ENCODE measurements at places on chromosomes 6 and 20.

DNA sequence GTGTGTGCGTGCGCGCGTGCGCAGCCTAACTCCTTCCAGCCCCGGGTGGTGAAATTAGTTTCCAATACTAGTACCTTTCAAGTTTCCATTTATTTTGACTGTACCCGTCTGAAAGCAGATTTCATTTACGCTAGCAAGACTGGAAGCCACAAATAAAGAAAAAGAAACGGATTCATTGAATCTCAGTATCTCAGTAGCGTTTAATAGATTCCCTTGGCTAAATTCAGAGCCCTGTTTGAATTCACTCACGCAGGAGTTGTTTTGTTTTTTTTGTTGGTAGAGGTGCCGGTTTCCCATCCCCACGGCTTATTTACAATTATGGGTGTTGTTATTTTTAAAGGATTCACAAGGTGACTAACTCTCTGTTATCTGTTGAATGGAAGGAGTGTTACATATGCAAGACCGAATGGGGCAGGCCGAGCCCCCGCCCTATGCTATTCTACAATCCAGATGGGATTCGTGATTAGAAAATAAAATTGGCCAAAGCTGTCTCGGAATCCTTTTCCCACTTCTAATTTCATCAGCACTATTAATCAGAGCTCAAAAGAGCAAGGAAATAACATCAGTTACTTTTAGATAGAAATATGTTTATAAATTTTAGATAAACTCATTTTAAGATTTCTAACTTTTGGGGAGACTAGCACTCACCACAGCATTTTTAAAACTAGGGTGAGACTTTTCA is 2.3 kb upstream of the INSM1 start:
- H3K27ac ChIP-seq = peak overlapping the region; percentile 73
- peaks cover 13% of the 10 kb centered on the region for H3K36me3 ChIP-seq
- H3K27me3 ChIP-seq = peaks cover 57% of the 10 kb centered on the region
- DNase-seq = no peak
- peaks cover 28% of the 10 kb centered on the region for H3K4me1 ChIP-seq
- peak overlapping the region; percentile 9 for H3K4me3 ChIP-seq

DNA sequence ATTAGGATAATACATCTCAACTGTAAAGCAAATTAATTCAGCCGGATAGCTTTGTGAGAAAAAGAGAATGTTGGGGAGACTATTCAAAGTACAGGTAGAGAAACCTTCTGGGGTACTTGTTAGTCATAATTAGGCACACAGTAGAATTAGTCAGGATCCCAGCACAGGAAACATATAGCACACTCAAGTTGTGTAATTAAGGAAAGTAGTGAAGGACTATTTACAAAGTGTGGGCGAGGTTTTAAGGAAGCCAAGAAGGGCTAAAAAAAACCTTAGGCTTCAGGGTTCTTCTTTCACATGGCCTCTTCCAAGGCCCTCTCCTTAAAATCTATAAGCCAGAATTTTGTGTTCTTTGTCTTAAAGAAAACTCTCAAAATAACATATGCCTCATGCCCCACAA is 126.7 kb downstream of the RTN4IP1 start:
- H3K4me3 ChIP-seq = no peak overlapping the region
- H3K27me3 ChIP-seq = peaks cover 11% of the 10 kb centered on the region
- DNase-seq = no peak
- H3K27ac ChIP-seq = no peak overlapping the region
- H3K36me3 ChIP-seq = no peaks in the 10 kb centered on the region
- H3K4me1 ChIP-seq = peaks cover 2% of the 10 kb centered on the region

DNA sequence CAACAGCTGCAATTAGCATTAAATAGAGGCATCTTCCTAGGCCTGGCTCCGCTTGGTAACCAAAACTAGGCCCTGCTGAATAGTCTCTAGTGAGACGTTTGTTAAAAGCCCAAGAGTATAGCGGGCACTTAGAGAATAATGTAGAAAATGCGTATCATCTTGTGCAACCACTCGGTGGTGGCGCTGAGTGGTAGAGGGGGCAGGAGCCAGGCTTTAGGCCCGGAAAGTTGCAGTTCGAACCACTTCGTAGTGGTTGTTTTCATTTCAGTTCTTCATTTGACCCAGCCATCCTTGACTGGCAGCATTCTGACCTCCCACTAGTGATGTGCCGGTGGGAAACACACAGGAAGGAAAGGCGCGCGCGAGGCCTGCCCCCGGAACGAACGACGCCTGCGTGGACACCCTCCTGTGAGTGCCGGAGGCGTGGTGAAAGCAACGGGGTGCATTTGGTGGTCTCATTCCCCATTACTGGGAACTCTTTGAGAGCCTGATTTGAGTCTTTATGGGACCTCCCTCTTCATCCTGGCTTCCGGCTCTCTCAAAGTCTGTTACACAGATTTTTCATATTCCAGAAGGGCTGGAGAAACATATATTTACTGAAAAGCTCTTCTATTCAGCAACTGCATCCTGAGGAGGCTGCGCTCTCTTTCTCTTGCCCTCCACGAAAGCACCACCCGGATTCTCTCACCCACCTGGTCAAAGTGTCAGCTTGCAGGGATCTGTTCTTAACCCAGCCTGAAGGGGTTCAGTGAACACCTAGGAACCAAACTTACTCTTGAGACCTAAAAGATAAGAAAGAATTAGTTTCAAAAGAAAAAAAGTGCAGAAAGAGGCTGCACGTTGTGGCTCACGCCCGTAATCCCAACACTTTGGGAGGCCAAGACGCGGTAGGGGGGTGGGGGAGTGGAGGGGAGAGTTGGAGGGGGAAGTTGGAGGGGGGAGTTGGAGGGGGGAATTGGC is 18.2 kb downstream of the GPX5 start:
- no peak overlapping the region for H3K27ac ChIP-seq
- H3K36me3 ChIP-seq = no peaks in the 10 kb centered on the region
- H3K4me1 ChIP-seq = peaks cover 18% of the 10 kb centered on the region
- H3K27me3 ChIP-seq = peaks cover 61% of the 10 kb centered on the region

GRCh38 chr6:89667872-89668556 is 29.5 kb upstream of the LYRM2 start:
- DNase-seq = no peak
- no peaks in the 10 kb centered on the region for H3K27me3 ChIP-seq
- H3K36me3 ChIP-seq = peaks cover 65% of the 10 kb centered on the region

- H3K4me1 ChIP-seq = peaks cover 6% of the 10 kb centered on the region
- DNase-seq = no peak
- no peak overlapping the region for H3K27ac ChIP-seq
- no peak overlapping the region for H3K4me3 ChIP-seq
These were observed 17.6 kb downstream of the RMND1 start for GRCh38 chr6:151434369-151434768.

GRCh38 chr6:20220359-20220758 is 8.1 kb upstream of the MBOAT1 start:
- H3K27ac ChIP-seq = no peak overlapping the region
- no peaks in the 10 kb centered on the region for H3K4me1 ChIP-seq
- DNase-seq = no peak
- no peak overlapping the region for H3K4me3 ChIP-seq

GRCh38 chr20:64041781-64042053 is 5.7 kb downstream of the C20orf204 start:
- peak overlapping the region; percentile 86 for H3K4me3 ChIP-seq
- no peaks in the 10 kb centered on the region for H3K36me3 ChIP-seq
- peak; percentile 59 for DNase-seq
- peaks cover 40% of the 10 kb centered on the region for H3K4me1 ChIP-seq

DNA sequence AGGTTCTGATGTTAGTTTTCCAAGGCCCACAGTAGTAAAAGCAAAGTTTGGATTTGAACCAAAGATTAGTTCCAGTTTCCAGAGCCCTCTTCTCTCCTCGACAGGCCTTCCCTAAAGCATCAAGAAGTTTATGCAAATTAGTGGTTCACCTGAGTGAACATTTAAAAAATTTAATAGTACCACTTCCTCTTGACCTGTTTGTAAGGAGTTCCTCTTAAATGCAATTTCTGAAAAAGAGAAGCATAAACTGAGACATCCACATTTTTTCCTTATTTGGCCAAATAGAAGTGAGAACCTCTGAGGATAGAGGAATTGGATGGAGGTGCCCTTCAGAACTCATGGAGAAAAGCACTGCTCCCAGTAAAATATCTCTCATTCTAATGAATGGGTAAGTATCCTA is 1.2 kb upstream of the DSE start:
- H3K36me3 ChIP-seq = no peaks in the 10 kb centered on the region
- peak overlapping the region; percentile 79 for H3K4me3 ChIP-seq
- H3K4me1 ChIP-seq = peaks cover 10% of the 10 kb centered on the region
- H3K27me3 ChIP-seq = peaks cover 57% of the 10 kb centered on the region

- H3K36me3 ChIP-seq = no peaks in the 10 kb centered on the region
- H3K4me1 ChIP-seq = no peaks in the 10 kb centered on the region
- no peak overlapping the region for H3K4me3 ChIP-seq
- no peak for DNase-seq
- no peak overlapping the region for H3K27ac ChIP-seq
These were observed 21.8 kb downstream of the PCK1 start for GRCh38 chr20:57582432-57583288.

DNA sequence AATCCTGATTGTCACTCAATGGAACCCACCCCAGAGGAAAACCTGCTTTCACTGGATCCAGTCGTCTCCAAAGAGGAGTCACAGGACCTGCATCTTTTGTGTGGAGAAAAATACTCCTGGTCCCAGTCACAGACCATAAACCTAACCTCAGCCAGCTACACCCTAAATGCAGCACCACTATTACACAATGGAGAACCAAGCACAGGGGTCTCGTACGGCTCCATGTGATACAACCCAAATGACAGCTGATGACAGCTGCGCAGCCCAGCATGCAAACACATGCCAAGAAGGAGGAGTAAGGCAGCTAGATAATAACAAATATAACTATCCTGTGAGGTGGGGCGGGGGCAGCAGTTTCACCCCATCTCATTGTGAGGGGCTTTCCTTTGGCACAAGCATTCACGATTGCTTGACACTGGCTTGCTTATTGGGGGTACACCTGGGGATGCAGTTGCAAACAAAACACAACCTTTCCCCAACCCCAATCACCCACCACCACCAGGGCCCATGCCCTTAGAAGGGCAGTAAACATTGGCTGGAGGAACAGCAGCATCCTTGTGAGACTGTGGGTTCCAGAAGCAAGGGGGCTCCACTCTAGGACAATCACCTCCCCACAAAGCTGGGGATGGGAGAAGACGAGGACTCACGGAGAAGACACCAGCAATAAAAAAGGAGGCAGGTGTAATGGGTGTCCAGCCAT is 51.5 kb downstream of the TRERF1 start:
- no peaks in the 10 kb centered on the region for H3K27me3 ChIP-seq
- H3K4me3 ChIP-seq = no peak overlapping the region
- H3K36me3 ChIP-seq = peaks cover 31% of the 10 kb centered on the region
- no peak overlapping the region for H3K27ac ChIP-seq
- DNase-seq = no peak

DNA sequence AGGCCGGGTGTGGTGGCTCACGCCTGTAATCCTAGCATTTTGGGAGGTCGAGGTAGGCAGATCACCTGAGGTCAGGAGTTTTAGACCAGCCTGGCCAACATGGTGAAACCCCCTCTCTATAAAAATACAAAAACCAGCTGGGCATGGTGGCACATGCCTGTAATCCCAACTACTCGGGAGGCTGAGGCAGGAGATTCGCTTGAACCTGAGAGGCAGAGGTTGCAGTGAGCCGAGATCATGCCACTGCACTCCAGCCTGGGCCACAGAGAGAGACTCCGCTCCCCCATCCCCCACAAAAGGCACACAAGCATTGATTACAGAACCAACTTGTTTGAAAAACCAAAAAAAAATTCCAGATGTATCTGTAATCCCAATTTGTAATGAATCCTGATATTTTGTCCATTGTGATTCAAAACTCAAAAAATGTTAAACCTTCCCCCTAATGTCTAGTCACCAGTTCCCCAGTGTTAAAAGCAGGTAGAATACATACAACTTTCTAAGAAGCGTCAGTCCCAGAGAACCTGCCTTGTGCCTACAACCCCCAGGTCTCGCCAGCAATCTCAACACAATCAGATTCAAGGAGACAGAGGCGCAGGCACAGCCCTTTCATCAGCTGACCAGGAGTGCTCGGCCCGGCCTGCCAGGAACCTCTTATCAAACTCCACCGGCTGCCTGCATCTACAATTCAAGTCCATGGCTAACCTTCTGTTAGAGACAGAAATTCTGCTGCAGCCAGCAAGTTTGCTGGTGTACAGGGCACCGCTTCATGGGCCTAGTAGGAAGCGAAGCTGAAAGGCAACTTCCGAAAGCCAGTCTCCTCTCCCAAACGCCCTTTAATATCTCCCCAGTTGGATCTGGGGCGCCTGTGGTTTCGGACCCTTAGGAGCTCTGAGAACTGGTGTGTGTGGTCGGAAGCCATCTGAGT is 2.1 kb downstream of the EZR start:
- peak overlapping the region; percentile 86 for H3K27ac ChIP-seq
- H3K4me1 ChIP-seq = peaks cover 52% of the 10 kb centered on the region
- H3K27me3 ChIP-seq = no peaks in the 10 kb centered on the region
- peaks cover 53% of the 10 kb centered on the region for H3K36me3 ChIP-seq
- peak overlapping the region; percentile 88 for H3K4me3 ChIP-seq

- H3K36me3 ChIP-seq = peaks cover 5% of the 10 kb centered on the region
- DNase-seq = no peak
- peak overlapping the region; percentile 81 for H3K27ac ChIP-seq
- peak overlapping the region; percentile 87 for H3K4me3 ChIP-seq
These were observed 6.2 kb upstream of the DDX43 start for GRCh38 chr6:73388433-73388799.
